ENCODE measurements at places on chromosomes 2 and 18. TPM values are rescaled to one million over a fixed set of nuclear protein-coding genes. Genes with fewer than 3 reads are reported as not detected.
A peak's percentile ranks its signal among the peaks of the same experiment; 100 is the strongest.

DNA sequence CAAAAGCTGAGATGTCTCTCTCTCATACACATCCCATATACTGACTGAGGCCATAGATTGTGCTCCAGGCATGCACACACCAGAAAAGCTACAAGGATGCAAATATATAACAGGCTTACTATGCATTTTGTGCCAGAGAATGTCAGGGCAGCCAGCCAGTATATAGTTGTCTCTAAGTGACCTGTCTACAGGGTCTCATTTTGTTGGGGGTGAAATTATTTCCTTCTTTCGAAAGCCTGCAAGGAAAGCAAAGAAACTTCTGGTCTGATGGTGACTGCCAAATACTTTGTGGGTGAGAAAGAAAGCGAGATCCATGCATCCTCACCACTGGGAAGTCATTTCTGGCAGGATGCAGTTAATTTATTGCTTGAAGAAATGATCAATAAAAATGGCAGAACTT, 70.2 kb downstream of the CDCA7 start:
- no peak for DNase-seq

DNA sequence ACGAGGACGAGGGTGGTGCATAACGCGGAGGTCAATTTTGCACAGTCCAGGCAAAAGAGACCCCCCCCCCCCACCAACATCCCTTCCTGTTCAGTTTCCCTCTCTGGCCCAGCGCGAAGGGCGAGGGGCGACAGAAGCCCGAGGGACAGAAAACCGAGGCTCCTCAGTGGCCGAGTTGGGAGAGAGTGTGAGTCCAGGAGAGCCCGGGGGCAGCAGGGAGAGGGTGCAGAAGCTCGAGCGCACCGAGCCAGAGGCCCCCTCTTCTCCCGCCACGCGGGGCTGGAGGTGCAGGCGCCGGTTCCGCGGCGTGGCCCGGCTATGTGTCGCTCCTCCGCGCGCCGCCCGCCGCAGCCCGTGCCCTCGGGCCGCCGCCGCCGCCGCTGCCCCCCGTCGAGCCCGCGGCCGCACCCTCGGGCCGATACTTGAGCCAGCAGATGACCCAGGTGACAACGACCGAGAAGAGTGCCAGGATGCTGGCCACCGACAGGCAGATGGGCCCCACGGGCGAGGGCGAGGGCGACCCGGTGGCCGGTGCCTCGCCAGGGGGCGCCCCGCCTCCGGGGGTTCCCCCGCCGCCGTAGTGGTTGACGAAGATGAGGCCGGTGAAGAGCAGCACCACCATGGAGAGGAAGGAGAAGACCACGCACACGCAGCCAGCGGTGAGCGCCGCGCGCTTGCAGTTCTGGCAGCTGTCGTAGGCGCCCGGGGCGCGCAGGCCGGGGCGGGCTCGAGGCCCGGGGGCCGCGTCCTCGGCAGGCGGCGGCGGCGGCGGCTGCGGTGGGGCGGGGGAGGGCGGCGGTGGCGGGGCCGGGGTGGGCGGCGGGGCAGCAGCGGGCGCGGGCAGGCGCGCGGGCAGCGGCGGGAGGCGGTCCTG, 20.2 kb upstream of the PAX3 start:
- peak; percentile 77 for DNase-seq

- no peak for DNase-seq
These were observed 38.2 kb downstream of the CDC42EP3 start for GRCh38 chr2:37633234-37633633.

DNA sequence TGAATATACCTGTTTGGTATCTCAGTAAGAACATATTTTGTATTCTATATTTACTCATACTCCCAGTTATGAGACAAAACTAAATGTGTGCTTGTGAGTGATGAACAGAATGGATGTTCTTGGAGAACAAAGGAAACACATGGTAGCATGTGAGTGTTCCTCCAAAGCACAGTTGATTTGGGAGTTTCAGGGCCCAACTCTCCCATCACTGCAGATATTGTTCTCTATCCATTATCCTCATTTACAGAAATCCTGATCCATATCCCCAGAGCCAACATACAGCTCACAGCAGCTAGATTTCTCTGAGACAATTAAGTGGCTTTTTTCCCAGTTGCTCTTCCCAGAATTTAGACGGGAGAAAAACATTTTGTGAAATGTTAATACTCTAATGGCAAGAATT, 75.6 kb upstream of the MAPRE2 start:
- DNase-seq: no peak

DNA sequence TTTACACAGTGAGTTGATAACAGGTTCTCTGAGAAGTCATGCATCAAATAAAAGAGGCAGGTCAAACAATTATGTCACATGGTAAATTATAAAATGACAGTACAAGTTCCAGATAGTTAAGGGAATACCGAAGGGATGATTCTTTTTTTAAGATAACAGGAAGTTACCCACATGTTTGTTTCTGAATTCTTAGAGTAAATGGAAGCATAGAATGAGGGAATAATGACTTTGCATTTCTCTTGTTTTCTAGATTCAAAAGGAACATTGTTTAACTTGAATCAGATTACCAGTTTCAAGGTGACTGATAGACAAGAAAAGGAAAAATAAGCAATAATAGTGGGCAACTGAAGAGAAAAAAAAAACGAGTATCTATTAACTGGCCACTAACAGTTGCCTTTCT, 124.5 kb downstream of the MIB1 start:
- DNase-seq: no peak

- no peak for DNase-seq
These were observed 10.2 kb downstream of the C18orf32 start for GRCh38 chr18:49476664-49477411.

DNA sequence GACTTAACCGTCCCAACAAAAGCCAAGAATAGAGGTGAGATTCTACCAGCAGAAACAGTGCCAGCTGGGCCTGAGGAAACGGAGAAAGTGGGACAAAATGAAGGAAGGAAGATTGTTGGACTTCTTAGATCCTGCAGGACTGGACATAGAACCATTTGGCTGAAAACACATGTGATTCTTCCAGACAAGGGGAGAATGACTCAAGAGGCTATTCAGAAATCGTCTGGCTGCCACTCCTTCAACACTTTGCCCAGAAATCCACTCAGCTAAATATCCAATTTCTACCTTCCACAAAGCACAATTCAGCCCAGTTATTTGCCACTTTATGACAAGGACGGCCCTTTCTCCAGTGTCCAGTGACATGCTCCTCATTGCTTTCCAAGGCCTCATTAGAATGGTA, 61.6 kb downstream of the SNORC start:
- no peak for DNase-seq

DNA sequence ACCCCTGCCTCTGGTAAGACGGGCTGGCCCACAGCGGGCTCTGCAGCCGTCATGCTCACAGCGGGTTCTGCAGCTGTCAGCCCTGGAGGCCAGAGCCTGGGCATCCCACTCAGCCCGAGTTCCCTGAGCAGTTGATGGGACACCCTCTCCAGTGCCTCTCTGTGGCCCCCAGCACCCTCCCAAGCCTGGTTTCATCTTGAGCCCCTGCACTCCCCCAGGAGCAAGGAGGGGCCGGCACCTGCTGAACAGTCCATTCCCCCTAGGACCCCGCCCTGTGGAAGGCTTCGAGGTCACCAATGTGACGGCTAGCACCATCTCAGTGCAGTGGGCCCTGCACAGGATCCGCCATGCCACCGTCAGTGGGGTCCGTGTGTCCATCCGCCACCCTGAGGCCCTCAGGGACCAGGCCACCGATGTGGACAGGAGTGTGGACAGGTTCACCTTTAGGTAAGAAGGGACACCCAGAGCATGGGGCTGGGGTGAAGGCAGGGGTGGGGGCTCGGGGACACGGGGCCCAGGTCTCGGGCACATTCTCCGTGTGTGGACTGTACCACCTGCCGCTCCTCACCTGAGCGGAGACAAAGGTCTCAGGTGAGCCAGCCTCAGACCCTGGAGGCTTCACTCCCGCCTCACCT, 34.5 kb downstream of the MTERF4 start:
- no peak for DNase-seq

GRCh38 chr2:48043131-48043700, 136.9 kb upstream of the FBXO11 start:
- no peak for DNase-seq

GRCh38 chr2:119068154-119068725, 90.3 kb downstream of the C1QL2 start:
- DNase-seq: no peak

The FOXD4L1 gene
- total RNA-seq: 0.15 TPM

- DNase-seq: no peak
These were observed 22.4 kb upstream of the STAT1 start for GRCh38 chr2:191036363-191036762.

DNA sequence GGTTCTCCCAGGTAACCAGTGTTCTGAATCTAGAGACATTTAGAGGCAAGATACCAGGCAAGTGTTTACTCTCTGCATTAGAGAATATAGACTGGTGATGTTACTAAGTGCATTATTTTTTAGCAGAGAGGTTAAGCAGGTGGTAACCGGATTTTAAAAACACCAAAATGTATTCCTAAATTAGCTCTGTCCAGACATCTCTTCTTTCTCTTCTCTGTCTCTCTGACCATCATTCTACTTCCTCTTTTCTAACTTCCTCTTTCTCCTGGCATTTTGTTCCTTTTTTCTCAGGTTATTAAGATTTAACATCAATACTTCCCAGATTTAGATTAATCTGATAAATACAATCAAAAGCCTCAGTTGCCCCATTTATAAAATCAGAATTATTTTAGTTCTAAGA, 31.7 kb upstream of the DYNC1I2 start:
- no peak for DNase-seq

The MC2R gene
- total RNA-seq: not detected

DNA sequence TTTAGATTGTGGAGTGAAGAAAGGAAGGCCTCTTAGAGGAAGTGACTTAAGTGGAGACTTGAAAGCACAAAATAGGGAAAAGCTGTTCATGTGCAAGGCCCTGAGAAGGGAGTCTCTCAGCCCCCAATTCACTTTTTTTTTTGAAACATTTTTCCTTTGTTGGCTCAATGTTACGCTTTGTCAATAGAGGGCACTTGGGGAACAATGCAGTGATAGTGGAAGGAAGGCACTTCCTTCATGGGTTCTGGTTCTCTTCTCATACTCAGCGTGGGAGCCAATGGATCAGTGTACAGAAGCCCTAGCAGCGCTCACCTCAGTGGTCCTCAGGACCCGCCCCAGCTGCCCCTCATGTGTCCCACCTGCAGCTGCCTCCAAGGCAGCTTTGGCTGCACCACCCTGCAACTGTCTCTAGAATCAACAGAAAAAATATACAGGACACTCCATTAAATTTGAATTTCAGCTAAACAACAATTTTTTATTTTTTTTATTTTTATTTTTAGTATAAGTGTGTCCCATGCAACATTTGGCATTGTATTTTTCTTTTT, 8.6 kb upstream of the C2orf42 start:
- DNase-seq: no peak

DNA sequence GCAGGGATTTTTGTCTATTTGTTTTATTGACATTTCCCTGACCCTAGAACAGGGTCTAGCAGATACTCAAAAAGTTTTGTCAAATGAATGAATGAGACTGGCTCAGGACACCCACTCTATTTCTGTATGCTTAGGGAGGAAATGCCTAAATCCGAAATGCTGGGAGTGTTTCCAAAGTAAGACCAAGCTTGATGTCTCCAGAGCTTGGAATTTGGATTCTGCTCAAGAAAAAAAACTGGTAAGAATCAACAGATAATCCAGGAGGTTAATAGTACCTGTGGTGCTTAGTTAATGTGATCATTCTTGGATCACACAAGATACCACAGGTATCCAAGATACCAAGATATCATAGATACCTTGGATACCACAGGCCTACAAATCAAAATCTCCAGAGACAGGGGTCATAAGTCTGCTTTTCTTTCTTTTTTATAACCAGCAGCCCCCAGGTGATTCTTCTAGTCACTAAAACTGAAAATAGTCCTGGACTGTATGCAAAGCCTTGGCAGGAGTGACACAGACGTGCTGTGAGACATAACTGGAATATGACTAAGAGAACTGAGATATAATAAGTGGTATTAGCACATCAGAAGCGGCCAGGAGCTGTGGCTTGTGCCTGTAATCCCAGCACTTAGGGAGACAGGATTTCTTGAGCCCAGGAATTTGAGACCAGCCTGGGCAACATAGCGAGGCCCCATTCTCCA, 39.9 kb upstream of the SP3 start:
- no peak for DNase-seq

The SFXN5 gene
- total RNA-seq: 30.7 TPM

DNA sequence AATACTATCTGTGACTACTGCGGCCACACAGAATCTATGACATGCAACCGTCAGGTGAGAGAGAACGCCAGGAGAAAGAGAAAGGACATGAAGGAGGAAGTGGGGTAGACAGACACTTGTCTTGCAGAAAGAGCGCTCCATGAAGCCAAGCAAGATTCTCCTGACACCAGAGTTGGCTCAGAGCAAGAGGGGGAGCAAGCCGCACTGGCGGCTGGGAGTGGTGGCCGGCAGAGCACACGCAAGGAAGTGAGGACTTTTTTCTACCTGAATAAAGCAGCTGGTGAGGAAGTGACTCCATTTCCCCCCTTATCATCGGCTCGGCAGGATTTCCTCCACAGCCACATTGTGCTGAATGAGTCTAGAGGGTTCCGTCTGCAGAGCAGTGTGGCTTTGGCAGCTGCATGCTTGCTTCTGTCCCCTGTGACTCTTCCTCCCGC, 181.6 kb downstream of the BCL2 start:
- no peak for DNase-seq

GRCh38 chr18:31386741-31387140, 10.2 kb downstream of the DSG4 start:
- no peak for DNase-seq

GRCh38 chr2:219314804-219315468, 5.7 kb upstream of the PTPRN start:
- no peak for DNase-seq

The CLEC4F gene
- not detected for total RNA-seq

DNA sequence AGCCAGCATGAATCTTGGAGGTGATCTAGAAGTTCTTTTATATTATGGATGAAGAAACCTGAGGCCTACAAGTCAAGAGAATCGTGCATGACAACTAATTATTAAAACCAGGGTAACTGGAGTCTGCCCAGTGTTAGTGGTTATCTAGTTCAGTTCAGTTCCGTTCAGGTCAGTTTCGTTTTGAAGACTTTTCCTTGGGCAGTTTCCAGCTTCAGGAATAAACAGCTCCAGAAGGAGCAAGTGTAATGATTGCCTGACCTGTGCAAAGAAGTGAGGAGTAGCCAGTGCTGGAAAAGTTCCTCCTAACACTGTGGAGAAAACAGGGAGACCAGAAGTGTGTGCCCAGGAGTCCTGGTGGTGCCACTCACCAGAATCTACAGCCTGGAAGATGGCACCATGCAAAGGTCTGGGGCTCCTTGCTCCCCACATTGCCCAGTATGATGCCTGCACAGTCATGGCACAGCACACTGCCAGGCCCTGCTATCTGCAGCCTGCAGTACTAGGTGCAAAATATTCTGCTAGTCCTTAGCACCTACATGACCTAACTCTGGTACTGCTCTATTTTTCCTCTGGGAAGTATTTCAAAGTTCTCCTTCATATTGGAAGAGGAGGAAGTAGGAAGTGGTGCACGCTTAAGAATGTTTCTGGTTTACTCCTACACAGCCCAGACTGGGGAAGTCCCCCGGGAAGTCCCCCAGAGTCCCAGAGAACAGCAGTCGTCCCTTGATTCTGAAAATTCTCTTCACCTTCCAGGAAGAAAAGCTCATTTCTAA, 65.8 kb downstream of the SUMO1 start:
- no peak for DNase-seq

GRCh38 chr2:10659898-10660568, 29.7 kb downstream of the NOL10 start:
- DNase-seq: peak; percentile 89

The DNER gene
- not detected for total RNA-seq

The TMEM37 gene
- total RNA-seq: 18.0 TPM

GRCh38 chr2:176071330-176072291, 12.2 kb downstream of the EVX2 start:
- DNase-seq: no peak

The HOXD11 gene
- total RNA-seq: 1.0 TPM

All from endodermal cell (in vitro differentiated cells).